ENCODE measurements at places on chromosomes 7 and 10.

- DNase-seq = no peak
These were observed 293.1 kb downstream of the GPR158 start for GRCh38 chr10:25467881-25468280.

GRCh38 chr7:76316984-76317781 is 14.7 kb downstream of the HSPB1 start:
- DNase-seq = no peak

GRCh38 chr7:140638173-140638791 is 2.3 kb downstream of the DENND2A start:
- DNase-seq = no peak

- no peak for DNase-seq
These were observed 51.1 kb downstream of the ELFN1 start for GRCh38 chr7:1721047-1721690.

DNA sequence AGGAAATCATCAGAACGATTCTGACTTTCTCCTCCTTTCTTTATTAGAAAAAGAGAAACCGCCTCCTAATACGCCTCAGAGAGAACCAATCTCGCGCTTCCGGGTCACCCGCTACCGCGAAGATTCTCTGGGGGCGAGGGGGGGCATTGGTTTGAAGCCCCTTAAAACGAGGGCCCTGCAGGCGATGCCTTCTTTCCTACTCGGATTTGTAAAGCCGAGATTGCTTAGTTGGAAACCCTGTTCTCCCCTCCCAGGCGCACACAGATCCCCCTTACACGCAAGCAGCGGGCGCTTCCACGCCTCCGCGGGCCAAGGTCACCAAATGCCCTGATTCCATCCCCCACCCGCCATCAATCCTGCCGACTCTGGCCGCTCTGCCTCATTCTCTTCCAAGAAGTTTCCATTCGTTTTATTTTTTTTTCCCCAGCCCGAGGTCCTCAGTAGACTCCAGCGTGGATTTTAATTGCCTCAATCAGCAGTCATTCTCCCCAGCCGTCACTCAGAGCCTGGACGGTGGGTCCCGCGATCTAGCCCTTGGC is 1.1 kb upstream of the GAD2 start:
- DNase-seq = no peak

DNA sequence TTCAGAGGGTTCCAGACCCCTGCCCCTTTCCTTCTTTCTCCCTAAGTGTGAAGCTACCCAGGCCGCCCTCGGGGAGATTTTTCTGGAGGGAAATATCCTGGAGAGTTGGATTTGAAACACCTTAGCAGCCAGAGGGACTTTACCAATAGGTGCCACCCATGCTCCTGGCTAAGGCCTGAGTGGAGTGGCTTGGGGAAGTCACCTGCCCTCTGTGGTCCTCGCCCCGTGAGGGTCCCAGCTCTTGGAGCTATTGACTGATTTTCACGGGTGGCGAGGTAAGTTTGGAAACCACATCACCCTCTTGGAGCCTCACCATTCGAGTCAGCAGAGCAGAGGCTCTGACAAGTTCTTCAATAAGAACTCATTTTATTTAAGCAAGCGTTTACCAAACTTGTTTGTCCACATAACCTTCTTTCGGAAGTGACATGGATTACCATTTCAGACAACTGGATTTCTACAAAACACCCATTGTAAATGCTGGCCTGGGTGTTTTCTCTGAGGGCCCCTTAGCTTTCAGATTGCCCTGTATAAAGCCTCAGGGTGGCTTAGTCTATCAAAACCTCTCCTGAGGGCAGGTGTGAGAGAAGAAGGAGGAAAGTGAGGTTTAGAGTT is 20.4 kb downstream of the AQP1 start:
- no peak for DNase-seq

GRCh38 chr10:132397671-132398565 is 918 bp downstream of the PWWP2B start:
- no peak for DNase-seq

DNA sequence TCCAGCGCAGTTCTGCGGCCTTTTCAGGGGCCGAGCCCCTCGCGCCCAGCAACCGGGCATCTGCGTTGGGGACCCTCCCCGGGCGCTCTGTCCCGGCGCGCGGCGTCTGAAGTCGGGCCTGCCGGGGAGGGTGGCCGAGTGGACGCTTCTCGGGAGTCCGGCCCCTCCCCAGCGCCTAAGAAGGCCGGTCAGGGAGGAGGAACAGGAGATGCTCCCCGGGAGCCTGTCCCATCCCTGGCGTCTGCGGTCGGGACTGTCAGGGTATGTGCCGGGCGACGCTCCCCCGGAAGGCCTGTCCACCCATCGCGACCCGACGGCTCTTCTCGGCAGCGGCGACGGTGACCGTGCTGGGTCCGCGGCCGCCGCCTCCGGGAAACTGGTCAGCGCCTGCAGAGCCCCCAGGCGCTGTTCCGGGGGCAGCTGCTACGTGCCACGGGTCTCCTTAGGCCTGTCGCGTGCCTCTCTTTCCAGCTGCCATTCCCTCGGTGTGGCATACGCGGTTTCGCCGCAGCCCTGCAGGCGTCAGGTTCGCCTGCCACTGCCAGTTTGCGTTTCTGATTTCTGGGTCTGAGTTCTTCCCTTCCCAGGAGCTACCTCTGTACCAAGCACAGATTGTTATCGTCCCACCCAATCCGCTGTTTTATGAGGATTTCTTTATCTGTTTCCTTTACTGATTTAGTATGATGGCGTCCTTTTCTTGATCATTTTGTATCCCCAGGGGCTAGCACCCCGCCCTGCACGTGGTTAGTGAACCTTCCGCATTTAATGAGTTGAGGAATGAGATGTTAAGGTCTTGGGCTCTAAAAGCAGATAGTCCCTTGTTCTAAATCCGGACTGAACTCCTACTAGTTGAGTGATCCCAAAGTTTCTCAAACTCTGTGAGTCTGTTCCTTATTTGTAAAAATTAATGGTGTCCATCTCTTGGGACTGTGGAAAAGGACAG is 782 bp downstream of the IFIT5 start:
- DNase-seq = peak; percentile 14

- DNase-seq = no peak
These were observed 549.4 kb downstream of the SORCS1 start for GRCh38 chr10:106615081-106615480.

GRCh38 chr7:93146036-93146435 is 2.1 kb downstream of the SAMD9L start:
- DNase-seq = no peak

DNA sequence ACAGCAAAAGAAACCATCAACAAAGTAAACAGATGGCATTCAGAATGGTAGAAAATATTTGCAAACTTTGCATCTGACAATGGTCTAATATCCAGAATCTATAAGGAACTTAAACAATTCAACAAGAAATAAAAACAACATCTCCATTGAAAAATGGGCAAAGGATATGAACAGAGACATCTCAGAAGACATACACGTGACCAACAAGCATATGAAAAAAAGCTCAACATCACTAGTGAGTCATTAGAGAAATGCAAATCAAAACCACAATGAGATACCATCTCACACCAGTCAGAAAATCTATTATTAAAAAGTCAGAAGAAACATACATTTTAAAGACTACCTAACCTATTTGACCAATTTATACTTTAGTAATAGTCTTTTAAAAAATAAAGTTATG is 571.3 kb upstream of the NRG3 start:
- no peak for DNase-seq

DNA sequence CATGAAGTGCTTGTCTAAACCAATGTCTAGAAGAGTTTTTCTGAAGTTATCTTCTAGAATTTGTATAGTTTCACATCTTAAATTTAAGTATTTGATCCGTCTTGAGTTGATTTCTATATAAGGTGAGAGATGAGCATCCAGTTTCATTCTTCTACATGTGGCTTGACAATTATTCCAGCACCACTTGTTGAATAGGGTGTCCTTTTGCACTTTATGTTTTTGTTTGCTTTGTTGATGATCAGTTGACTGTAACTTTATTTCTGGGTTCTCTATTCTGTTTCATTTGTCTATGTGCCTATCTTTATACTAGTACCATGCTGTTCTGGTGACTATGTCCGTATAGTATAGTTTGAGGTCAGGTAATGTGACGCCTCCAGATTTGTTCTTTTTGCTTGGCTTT is 426.6 kb upstream of the CHRM2 start:
- DNase-seq = no peak

DNA sequence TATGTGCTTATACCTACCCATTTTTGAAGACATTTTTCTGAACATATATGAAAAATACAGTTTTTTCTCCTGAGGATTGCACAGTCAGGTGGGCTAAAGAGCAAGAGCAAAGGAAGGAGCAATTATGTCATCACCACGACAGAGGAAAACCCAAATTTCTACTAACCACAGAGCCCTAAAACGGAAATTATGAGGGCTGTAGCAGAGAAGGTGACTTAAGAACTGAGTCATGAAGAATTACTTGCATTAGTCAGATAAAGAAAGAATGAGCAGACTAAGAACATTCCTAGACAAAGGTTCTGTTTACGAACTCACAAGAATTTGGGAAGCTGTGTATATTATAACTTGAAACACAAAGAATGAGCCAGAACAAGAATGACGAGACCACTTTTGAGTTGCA is 974.4 kb downstream of the NXPH1 start:
- no peak for DNase-seq

- DNase-seq = no peak
These were observed 378.9 kb upstream of the NUPR2 start for GRCh38 chr7:56495165-56495564.

DNA sequence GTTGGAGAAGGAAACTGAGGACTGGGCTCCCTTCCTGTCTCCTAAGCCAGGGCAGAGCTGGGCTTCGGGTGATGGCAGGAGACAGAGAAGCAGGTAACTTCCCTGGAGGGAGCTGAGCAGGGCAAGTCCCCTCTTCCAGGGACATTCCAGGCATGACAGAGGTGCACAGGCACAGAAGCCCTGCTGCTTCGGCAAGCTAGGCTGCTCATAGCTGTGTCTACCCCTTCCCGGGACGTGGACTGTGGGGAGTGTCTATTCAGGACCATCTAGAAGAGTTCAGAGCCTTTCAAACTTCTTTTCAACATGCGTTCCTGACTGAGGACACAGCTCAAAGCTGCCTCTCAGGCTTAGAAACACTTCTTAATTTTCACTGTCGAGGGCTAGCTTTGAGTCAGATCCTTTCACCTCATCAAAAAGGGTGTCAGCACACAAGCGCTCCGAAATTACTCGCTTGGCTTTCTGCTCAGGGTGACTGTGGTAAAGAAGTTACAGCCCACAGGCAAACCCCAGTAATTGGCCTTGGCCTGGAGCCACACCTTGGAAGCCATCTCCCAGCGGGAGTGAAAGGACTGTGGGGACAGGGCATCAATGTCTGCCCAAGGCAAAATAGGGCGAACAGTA is 63.7 kb upstream of the STEAP1B start:
- DNase-seq = no peak

DNA sequence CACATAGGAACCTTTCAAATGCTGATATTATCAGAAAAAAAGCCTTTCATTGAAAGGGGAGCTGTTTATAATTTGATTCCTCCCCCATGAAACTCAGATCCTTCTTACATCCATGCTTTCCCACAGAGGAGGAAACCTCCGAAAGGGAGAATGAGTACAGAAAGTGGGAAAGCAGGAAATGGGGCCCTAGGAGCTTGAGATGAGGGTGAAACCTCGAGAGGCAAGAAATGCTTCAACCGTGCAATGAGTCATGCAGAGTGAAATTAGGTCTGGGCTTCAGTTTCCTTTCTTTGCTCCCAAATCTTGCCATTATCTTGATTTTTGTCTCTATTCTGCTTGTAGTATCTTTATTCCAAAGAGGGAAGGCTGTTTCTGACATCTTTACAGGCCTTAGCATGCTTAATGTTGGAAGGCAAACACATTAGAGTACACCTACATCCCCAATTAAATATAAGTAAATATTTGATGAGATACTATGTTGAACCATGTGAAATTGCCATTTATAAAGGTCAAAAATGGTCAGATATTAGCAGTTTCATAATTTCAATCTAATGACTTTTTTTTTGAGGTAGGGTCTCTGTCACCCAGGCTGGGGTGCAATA is 79.1 kb downstream of the NAMPT start:
- no peak for DNase-seq

DNA sequence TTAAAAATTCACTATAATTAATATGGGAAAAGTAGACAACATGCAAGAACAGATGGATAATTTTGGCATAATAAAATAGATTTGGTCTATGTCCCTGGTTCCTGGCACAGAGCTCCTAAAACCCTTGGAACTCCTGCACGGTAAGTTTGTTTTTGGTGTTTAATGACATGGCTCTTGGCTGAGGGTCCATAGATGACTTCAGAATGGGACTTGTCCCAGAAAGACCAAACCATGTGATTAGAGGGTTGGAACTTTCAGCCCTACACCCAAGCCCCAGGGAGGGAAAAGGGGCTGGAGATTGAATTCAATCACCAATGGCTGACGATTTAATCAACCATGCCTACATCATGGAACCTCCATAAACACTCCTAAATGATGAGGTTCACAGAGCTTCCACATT is 12.6 kb upstream of the GSDME start:
- no peak for DNase-seq

GRCh38 chr10:96820765-96821164 is 11.3 kb upstream of the LCOR start:
- no peak for DNase-seq

GRCh38 chr10:34186745-34187144 is 628.4 kb downstream of the PARD3 start:
- no peak for DNase-seq

GRCh38 chr7:47210281-47210854 is 371.5 kb downstream of the TNS3 start:
- DNase-seq = no peak

- no peak for DNase-seq
These were observed 32.9 kb upstream of the PCBD1 start for GRCh38 chr10:70921285-70921684.

GRCh38 chr10:120414946-120415345 is 42.1 kb upstream of the PLPP4 start:
- no peak for DNase-seq

GRCh38 chr10:133139551-133140065 is 20.4 kb upstream of the KNDC1 start:
- no peak for DNase-seq

GRCh38 chr10:126519185-126519584 is 130.9 kb upstream of the ADAM12 start:
- no peak for DNase-seq

DNA sequence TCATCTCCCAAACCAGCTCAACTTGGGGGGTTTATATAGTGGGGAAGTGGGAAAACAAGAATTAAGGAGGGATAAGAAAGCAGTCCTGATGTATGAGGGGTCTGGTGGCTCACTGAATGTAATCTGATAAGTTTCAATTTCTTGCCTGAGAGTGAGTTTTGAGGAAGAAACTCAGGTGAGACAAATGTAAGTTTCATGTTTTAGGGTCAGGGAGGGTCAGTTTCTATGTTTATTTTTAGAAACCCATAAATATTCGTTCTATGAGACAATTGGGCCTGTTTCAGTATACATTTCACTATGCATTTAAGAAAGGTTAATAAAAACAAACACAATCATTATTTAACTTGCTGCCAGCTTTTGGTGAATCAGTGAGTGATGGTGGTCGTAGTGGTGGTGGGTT is 128.0 kb upstream of the MBL2 start:
- DNase-seq = no peak

GRCh38 chr7:129055861-129056464 is 1.1 kb upstream of the TNPO3 start:
- no peak for DNase-seq

- DNase-seq = no peak
These were observed 2.4 kb downstream of the DKK1 start for GRCh38 chr10:52316500-52316899.
